Neural progenitor cell (in vitro differentiated cells): ENCODE measurements at places on chromosomes 11 and 22.

DNA sequence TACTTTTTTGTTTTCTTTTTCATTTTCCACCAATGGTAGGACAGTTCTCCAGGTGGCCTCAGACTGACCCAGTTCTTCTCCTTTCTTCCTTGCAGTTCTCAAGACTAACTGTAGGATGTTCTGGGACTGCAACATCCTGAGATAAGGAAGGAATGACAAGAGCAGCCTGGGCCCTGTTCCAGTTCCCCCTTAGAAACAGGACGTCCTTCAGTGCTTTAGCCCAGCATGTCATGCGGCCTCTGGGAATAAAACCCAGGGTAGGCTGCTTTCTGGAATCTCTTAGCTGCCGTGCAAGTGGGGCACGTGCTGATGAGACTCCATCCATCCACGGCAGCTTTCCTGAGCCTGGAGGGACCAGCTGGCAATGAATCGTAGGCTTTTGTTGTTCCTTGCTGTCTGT lies 24.0 kb upstream of the CADM1 start:
- DNase-seq, result peak; percentile 33

DNA sequence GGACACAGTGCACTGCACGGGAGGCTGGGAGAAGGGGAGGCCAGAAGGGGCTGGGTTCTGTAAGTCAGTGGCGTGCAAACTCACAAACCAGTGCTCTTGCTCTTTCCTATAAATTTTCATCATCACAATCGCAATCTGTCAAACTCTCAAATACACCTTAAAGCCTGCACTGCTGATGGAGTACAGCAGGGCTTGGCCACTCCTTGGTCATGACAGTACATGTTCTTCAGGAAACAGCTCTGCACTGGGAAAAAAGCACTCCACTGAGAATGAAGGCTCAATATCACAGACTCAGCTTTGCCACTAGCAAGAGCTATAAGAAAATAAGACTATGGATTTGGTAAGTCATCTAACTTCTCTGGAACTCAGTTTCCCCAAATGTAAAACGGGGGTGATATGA lies 111.0 kb downstream of the RBFOX2 start:
- DNase-seq, result no peak

DNA sequence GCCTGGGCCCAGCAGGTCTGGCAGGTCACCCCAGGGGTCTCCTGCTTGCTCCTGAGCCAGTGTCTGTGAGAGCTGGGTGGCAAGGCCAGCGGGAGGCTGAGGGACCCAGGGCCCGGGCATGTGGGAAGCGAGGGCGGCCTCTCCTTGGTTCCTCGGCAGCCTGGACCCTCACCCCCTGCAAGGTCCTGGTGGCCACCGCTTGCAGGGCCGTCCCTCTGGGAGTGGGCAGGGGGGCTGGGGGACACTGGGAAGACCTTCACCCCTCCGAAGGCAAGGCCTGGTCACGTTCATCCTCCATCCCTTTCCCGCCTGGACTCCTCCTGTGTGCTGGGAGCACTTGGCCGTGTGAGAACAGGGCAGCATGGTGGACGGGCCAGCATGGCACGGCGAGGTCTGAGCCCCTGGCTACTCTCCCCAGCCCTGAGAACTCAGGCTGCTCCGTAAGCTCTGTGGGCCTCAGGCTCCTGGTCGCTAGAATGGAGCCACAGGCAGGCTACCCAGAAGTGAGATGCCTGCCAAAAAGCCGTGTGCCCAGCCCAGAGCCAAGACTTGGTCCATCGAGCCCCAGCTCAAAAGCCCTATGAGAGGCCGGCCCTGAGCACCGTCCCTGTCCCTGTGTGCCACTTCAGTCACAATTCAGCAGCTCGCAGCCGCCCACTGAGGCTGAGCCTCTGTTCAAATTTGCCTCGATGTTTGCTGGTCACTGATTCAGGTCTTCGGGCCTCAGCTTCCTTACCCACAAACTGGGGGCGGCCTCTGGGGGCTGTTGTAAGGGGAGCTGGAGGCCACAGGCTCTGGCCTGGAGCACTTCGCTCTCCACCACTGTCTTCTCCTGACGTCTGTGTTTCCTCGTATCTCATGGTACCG lies 45.0 kb downstream of the IGLL1 start:
- DNase-seq, result no peak

DNA sequence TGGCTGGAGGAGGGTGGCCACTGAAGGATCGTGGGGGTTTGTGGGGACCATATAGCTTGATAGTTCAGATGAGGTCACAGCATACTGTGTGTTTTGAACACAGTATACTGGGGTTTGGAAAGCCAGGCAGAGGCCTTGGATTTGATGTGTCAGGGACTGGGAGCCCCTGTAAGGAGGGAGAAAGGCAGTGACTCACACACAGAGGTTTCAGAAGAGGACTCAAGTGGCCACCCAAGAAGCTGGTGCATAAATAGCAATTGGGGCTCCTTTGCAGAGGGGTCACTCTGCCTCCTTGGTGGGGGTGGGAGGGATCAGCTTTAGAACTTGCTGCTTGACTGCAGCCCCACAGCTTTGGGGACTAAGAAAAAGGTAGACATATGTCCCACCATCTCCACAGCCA lies 39.3 kb downstream of the SLC5A1 start:
- no peak for DNase-seq

DNA sequence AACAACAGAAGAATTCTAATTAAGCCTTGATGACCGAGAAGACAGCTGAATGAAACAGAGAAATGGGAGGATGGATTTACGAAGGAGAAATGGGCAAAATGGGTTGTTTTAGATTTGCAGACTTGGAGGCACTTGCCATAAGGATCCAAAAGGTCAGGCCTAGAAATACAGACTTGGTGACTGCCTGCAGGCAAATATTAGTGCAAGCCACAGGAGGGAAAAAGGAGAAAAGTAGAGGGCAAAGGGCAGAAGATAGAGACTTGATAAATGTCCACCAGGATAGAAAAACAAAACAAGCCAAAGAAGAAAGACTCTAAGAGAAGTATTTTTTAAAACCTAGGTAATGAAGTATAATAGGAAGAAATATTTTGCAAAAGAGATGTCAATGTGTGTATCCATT lies 13.1 kb downstream of the CCDC34 start:
- DNase-seq, result no peak

GRCh38 chr11:68016904-68017817 lies 7.0 kb downstream of the ALDH3B1 start:
- no peak for DNase-seq

DNA sequence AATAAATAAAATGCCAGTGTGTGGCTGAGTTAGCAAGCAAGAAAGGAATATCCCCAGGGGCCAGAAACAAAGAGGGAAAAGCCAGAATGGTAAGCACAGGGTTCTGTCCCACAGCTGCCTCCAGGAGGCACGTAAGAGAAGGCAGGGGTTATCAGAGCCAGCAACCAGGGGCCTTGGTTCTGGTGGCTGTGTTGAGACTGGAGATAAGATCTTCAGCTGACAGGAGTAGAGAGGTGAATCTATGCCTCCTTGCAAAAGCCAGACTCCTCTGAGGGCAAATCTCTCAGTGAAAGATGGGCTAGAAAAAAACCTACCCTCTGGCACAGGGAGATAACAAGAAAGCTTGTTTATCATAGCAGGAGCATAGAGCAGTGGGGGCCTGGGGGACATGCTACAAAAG lies 29.8 kb upstream of the NFAM1 start:
- DNase-seq, result peak; percentile 41

DNA sequence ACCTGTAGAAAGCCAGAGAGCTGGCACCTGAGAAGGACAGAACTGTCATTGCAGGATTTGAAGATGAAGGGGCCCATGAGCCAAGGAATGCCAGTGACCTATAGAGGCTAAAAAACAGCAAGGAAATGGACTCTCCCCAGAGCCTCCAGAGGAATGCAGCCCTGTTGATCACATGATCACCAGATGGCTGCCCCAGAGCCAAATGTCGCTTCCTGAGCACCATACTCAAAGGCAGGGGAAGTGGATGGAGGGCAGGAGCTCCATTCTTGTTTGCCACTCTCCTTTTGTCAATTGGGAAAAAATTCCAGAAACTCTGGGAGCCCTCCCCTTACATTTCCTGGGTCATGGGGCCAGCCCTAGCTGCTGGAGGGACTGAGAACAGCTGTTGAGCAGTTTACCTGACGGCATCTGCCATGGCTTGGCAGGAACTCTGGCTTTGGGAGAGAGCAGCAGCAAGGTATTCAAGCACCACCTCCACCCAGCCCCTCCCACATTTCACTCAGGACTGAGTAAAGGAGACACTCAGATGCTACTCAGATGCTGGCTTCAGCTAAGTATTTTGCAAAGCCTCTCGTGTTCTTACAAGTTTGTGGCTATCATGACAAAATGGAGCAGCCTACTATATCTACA lies 46.9 kb downstream of the DKK3 start:
- no peak for DNase-seq

DNA sequence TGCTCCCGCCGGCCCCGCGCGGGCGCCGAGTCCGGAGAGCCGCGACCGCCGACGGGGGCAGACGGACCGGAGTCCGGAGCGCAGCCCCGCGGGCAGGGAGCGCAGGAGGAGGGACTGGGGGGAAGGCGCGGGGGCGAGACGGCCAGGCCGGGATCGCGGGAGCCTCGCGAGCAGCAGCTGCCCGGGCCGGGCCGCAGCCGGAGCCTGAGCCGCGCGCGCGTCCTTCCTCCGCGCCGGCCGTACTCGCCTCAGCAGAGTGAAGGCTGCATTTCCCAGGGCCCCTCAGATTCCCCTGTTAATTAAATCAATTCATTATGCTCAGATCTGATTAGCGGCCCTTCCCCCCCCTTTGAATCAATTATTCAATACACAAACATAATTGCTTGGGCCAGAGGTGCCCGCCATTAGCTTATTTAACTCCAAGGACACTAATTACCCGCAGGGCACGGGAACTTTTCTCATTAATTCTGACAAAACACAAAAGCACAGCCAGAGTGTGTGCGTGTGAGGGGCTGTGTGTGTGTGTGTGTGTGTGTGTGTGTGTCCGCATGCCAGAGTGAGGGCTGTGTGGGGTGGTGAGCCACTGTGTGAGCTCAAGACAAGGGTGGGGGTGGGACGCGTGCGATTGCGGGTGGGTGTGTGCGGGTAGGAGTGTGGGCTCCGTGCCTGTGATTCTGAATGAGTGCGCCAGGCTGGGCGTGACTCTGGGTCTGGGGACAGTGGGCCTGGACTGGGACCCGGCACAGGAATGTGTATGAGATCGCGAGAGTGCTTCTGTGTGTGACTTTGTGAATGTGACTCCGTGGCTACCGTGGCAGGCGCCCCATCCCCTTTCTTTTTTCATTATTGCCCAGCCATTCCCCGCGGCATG lies 5.1 kb upstream of the LMO1 start:
- peak; percentile 80 for DNase-seq

DNA sequence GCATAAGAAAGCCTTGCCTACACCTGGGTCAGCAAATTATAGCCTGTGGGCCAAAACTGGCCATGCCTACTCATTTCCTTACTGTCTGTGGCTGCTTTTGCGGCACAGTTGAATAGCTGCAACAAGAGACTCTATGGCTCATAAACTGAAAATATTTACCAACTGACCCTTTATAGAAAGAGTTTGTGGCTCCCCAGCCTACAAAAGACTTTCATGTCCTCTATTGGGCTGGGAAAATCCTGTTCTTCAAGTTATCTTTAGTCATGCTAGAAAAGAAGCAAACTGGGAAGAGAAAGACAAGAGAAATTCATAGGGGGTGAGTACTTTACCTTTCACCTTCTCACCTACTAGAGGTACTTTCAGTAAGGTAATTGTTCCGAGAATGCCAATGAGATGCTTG lies 175.1 kb downstream of the SWAP70 start:
- no peak for DNase-seq

- no peak for DNase-seq
Measured at GRCh38 chr11:44749189-44749588, 22.4 kb downstream of the TSPAN18 start.

- no peak for DNase-seq
Measured at GRCh38 chr11:113161711-113162591, 152.4 kb upstream of the TTC12 start.

GRCh38 chr11:8262552-8263108 lies 1.0 kb downstream of the LMO1 start:
- DNase-seq, result peak; percentile 92

DNA sequence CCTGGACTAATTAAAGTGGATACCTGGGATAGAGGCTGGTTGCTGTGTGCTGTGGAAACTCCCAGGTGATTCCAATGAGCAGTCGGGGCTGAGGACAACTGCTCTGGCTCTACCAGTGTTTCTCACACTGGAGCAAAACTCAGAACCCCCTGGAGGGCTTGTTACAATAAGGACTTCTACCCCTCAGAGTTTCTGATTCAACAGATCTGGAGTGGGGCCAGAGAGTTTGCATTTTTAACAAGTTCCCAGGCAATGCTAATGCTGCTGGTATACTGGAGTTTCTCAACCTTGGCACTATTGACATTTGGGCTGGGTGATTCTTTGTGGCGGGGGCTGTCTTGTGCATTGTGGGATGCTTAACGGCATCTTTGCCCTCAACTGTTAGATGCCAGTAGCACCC lies 353.7 kb downstream of the MIAT start:
- DNase-seq, result no peak

DNA sequence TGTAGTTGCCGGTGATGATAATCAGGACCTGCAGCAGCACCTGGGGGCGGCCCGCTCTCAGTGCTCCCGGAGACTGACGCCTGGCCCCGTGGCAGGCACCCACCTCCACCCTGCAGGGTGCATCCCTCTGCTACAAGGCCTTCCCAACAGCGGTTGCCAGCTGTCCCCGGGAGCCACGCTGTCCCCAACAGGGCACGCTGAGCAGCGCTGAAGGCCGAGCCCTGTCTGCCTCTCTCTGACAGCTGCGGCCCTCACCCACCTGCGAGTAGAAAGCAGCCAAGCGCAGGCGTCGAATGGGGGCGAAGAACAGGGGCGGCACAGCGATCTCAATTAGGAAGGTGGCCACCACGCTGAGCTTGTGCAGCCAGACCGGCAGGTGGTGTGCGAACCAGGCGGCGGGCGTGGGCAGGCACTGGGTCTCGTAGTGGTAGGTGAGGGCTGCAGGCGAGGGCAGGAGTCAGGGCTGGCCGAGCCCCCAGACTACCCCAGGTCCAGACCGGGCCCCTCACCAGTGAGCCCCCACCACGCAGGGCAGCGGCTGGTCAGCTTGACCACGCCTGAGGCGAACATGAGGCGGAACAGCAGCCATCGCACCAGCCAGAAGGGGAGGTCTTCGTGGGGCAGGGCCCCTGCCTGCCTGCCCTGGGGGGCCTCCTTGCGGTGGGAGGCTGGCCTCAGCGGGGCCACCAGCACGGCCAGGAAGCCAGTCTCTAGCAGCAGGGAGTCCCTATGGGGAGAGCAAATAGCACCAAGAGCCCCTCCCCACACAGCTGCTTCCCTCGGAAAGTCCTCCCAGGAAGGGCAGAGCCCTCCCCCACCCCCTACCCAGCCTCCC lies 1.5 kb downstream of the LMF2 start:
- DNase-seq, result no peak

- DNase-seq, result peak; percentile 28
Measured at GRCh38 chr11:61869708-61870451, 21.5 kb downstream of the FADS3 start.

DNA sequence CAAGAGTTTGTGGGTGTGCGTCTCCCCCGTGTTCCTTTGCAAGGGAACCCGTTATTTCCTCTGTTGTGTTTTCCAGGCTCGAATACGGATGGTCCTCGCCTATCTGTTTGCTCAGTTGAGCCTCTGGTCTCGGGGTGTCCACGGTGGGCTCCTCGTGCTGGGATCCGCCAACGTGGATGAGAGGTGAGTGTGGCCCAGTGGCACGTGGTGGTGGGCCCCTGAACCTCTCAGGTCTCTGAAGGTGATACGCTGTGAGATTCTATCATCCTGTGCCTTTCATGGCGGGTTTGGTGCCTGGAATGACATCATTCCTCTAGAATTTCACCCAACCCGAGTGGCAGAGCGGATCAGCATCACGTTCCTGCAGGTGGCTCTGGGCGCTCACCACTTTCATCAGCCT lies 32.5 kb downstream of the NADSYN1 start:
- no peak for DNase-seq

GRCh38 chr22:37218771-37219411 lies 6.6 kb upstream of the SSTR3 start:
- DNase-seq, result no peak

- no peak for DNase-seq
Measured at GRCh38 chr22:45686004-45686403, 14.4 kb downstream of the ATXN10 start.
